ENCODE measurements at places on chromosomes 1 and 21.

GRCh38 chr21:29678626-29679025, 261.2 kb downstream of the GRIK1 start:
- no peak for DNase-seq

GRCh38 chr1:72013161-72013560, 269.2 kb downstream of the NEGR1 start:
- DNase-seq = no peak

GRCh38 chr1:109438798-109439297, 12.6 kb upstream of the PSMA5 start:
- DNase-seq = no peak

DNA sequence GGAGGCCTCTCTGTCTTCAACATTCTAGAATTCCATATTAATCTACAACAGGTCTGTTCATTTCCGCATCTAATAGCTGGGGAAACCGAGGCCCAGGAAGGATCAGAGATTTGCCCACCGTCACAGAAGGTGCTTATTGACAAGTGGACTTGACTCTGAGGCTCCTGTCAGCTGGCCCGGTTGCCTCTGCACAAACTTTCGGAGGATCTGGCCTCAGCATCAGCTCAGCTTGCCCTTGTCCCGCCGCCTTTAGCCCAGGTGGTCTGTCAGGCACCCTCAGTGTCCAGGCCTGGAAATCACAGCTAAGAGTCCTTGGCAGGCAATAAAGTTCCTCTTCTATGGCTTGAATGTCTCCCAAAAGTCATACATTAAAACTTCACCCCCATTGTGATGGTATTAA, 8.2 kb upstream of the RUNX3 start:
- DNase-seq = no peak

DNA sequence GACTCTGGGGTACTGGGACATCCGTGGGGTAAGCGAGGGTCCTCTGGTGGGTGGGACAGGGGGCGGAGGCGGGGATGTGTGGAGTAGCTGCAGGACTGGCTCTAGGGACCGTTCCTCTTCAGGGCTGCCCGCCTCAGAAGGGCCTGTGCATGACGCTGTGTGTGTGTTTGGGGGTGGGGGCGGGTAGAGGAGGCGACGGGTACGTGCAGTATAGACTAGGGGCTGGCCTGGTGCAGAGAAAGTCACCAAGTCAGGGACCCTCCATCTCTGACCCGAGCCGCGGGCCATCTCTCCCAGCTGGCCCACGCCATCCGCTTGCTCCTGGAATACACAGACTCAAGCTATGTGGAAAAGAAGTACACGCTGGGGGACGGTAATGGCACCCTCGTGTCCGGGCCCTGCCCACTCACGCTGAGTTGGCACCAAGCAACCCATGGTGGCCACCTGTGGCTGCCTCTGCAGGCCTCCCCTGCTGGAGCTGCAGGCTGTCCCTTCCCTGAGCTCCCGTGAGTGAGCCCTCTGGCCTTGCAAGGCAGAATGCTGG, 342 bp downstream of the GSTM5 start:
- no peak for DNase-seq

DNA sequence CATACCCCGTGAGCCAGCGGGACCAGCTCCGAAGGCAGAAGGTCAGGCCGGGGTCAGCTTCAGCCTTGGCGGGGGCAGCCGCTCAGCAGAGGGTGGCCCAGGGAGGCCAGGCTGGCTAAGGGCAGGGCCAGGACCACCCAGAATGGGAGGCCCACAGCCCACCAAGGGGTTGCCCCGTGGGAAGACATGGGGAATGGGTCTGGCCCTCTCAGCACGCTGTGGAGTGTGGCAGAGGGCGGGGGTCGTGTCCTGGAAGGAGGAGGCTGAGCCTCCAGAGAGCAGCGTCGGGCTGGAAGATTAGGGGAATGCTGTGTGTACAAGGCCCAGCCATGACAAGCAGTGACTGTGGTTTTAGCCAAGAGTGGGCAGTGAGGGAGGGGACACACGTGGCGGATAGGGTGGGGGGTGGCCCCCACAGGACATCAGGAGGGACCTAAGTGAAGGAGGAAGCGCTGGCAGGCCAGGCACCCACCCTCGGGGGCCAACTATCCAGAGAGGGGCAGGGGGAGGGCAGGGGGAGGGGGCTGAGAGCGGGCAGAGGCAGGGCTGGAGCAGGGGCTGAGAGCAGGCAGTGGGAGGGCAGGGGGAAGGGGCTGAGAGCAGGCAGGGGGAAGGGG, 43.9 kb upstream of the POFUT2 start:
- no peak for DNase-seq

All from NCI-H1436 treated with DMSO at 0.1 percent for 48 hours (cell line).